ENCODE measurements at places on chromosomes 3 and 15.
A peak's percentile ranks its signal among the peaks of the same experiment; 100 is the strongest.

DNA sequence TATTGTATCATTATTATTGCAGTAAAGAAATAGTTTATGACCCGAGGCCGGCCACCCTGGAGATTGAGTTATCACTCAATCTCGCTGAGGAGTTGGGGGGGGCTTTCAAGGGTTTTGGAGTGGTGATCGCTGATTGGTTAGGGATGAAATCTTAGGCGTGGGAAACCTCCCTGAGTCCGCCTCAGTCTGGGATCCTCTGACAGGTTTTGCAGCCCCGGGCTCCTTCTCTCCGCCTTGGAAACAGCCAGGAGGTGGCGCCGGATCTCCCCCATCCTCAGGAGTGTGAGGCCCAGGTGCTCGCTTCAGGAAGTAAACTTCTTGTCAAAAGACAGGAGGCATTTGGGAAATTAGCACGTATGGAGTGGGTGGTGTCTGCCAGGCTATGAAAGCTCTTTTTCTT lies 41.1 kb upstream of the SEC61A1 start:
- no peaks in the 10 kb centered on the region for H3K4me1 ChIP-seq
- H3K27me3 ChIP-seq: no peaks in the 10 kb centered on the region
- no peak overlapping the region for H3K4me3 ChIP-seq
- no peaks in the 10 kb centered on the region for H3K36me3 ChIP-seq
- no peak for DNase-seq

- H3K36me3 ChIP-seq: no peaks in the 10 kb centered on the region
- DNase-seq: peak; percentile 24
- H3K27me3 ChIP-seq: no peaks in the 10 kb centered on the region
- peak overlapping the region; percentile 89 for H3K27ac ChIP-seq
- H3K4me3 ChIP-seq: peak overlapping the region; percentile 82
These were observed 112.1 kb upstream of the ICE2 start for GRCh38 chr15:60590935-60591495.

- no peak overlapping the region for H3K27ac ChIP-seq
- H3K27me3 ChIP-seq: peaks cover 9% of the 10 kb centered on the region
- H3K36me3 ChIP-seq: no peaks in the 10 kb centered on the region
- H3K4me3 ChIP-seq: no peak overlapping the region
These were observed 848 bp upstream of the CADPS start for GRCh38 chr3:62876064-62876463.

- H3K27me3 ChIP-seq: no peaks in the 10 kb centered on the region
- DNase-seq: no peak
- H3K27ac ChIP-seq: no peak overlapping the region
- no peaks in the 10 kb centered on the region for H3K4me1 ChIP-seq
- H3K4me3 ChIP-seq: no peak overlapping the region
These were observed 48.2 kb upstream of the CCDC54 start for GRCh38 chr3:107329088-107329487.

DNA sequence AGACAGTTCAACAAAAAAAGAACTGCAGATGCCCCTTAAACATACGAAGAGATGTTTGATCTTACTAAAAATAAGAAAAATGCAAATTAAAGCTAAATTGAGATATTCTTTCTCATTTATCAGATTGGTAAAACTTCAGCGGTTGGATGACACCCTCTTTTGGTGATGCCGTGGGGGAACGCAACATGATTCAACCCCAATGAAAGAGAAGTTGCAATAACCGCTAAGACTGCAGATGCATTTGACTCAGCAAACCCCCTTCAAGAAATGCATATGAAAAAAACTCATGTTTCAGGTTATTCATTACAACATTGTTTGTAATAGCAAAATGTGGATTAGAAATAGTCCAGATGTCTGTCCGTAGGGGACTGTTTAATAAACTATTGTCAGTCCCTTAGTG lies 3.6 kb downstream of the KLHL6 start:
- no peak overlapping the region for H3K27ac ChIP-seq
- no peaks in the 10 kb centered on the region for H3K36me3 ChIP-seq
